Tongue (tissue), 3 donors: ENCODE measurements at places on chromosomes 16 and 17. TPM values are rescaled to one million over a fixed set of nuclear protein-coding genes. Genes with fewer than 3 reads are reported as not detected.

FAM222B gene
- total RNA-seq: 3.2 TPM

TNP2 gene
- not detected for total RNA-seq

RTN4RL1 gene
- total RNA-seq: 1.8 TPM

- DNase-seq: no peak
These were observed 272.3 kb downstream of the FOXL1 start for GRCh38 chr16:86850670-86851069.

GRCh38 chr17:83085103-83085502 lies 5.7 kb downstream of the METRNL start:
- no peak for DNase-seq

MYH1 gene
- total RNA-seq: 15.4 TPM

TP53TG3B gene
- not detected for total RNA-seq

- no peak for DNase-seq
These were observed 49.7 kb upstream of the ANKFY1 start for GRCh38 chr17:4313221-4314114.
